ENCODE measurements at places on chromosomes 5 and 9.

GRCh38 chr5:11596657-11597071 lies 307.6 kb downstream of the CTNND2 start:
- no peak for DNase-seq

GRCh38 chr5:73370640-73371583 lies 77.7 kb downstream of the FOXD1 start:
- no peak for DNase-seq

DNA sequence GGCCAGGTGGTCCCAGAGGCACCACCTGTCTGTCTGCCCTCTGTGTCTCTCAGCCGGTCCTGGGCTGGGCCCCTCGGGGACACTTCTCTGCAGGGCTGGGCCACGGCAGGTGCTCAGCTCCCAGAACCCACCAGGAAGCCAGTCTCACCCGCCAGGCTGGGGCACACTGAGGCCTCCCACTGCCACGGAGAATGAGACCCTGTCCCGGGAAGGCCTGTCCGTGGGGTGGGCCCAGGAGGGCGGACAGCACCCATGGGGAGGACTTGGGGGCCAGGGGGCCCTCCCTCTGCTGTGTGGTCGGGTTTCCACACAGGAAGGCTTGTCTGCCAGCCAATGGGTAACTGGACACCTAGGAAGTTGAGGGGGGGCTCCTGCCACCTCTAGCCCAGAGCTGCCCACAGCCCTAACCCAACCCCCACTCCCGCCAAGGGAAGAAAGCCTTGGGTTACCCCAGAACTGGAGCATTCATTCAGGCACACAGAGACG lies 4.1 kb upstream of the TUBB4B start:
- DNase-seq = no peak

DNA sequence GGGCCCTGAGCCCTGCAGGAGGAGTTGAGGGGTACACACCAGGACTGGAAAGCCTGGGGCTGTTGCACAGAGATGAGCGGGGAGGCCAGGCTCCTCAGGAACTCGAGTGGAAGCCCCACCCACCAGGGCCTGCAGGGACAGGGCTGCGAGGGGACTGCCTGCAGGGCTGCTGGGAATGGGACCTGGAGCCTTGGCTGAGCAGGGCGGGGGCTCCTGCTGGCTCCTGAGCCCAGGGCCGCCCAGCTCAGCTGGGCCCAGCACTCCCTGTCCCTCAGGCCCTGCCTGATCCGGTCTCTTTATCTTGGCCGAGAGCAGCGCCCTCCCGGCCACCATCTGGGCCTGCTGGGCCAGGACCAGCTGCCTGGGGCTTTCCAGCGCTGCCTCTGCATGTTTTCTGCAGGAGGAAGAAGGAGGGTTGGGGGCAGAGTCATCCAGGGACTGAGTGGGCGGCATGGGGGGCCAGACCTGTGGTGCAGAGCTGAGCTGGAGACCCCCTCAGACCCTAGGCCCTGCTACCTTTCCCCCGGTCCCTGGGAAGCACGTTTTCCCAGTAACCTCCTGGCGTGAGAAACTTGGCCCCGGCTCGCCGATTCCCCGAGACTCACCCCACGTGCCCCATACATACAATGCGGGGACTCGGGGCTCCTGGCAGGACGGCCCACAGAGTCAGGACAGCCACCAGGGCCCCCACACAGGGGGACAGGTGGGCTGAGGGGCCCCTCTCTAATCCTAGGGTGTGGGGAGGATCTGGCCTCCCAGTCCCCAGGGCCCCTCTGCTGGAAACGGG lies 9.4 kb downstream of the LCN12 start:
- DNase-seq = no peak

Data from renal cortex interstitium (tissue), 15 donors.